Non-pigmented ciliary epithelial cell (primary cell): ENCODE measurements at places on chromosomes 2 and 18.

- DNase-seq = no peak
Observed at GRCh38 chr2:213087040-213087439, 64.4 kb downstream of the IKZF2 start.

GRCh38 chr2:231093933-231094332 lies 30.9 kb downstream of the HTR2B start:
- no peak for DNase-seq

- no peak for DNase-seq
Observed at GRCh38 chr2:169110916-169111315, 41.6 kb downstream of the DHRS9 start.

DNA sequence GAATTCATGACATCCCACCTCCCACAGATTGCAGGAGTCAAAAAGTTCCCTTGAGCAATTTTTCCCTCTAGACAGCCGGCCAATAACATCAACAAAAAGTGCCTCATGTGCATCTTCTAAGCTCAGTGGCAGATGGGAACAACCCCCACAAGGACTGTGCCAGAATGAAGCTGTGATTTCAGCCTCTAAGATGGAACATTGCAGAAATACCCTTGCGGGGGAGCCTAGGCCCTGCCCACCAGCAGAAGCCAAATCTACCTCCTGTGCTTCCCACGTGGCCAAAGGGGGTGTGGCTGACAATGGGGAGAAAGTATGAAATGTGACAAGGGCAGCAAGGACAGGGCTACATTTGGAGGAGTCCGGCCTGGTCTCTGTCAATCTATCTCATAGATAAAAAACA lies 482.3 kb downstream of the TGIF1 start:
- no peak for DNase-seq

- DNase-seq = no peak
Observed at GRCh38 chr2:206981739-206982340, 42.5 kb downstream of the CPO start.

GRCh38 chr2:84486441-84487115 lies 27.5 kb upstream of the SUCLG1 start:
- no peak for DNase-seq

DNA sequence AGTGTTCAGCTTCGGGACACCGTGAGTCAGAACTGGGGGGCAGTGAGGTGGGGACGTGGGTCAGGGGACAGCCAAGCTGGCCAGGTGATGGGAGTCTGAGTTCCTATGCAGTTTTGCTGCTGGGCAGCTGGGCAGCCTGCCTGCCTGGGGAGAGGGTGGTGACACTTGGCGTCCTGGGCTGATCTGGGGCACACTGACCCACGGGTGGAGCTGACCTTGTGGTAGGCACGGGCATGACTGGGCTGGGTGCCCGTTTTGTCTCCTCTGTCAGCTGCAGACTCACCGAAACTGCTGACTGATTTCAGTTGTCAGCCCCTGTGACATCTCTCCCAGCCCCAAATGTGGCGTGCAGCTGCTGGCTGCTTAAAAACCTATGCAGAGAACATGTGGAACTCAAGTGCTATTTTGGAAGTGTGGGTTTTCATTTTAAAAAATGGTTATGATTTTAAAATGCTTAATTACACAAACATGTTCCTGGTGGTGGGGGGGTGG lies 32.6 kb upstream of the E2F6 start:
- no peak for DNase-seq

- no peak for DNase-seq
Observed at GRCh38 chr2:172305066-172305465, 122.3 kb upstream of the ITGA6 start.

DNA sequence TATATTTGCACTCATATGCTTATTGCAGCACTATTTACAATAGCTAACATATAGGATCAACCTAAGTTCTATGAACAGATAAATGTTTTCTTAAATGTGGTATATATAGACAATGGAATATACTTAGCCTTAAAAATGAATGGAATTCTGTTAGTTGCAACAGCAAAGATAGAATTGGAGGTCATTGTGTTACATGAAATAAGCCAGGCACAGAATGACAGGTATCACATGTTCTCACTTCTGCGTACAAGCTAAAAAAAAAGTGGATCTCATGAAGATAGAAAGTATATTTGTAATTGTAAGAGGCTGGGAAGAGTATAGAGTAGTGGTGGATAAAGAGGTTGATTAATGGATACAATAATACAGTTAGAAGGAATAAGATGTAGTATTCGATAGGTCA lies 255.5 kb upstream of the SETBP1 start:
- no peak for DNase-seq

- no peak for DNase-seq
Observed at GRCh38 chr2:145156199-145156598, 636.3 kb upstream of the ZEB2 start.

DNA sequence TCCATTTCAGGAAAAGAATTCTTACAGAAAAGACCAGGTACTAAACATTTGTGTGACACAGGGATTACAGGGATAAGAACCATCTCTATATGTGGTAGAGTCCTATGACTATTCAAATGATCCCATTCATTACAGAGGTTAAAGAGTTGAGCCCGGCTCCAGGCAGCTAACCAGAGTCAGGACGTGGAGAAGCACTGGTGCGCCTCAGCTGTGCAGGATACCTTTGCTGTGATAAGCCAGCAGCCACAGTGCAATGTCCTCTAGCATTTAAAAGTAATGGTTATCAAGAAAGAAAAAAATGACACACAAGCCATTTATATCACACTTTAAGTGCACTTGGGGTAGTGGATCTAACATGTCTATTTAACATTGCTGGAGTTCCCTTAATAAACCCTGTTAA lies 17.3 kb downstream of the BUB1 start:
- no peak for DNase-seq

DNA sequence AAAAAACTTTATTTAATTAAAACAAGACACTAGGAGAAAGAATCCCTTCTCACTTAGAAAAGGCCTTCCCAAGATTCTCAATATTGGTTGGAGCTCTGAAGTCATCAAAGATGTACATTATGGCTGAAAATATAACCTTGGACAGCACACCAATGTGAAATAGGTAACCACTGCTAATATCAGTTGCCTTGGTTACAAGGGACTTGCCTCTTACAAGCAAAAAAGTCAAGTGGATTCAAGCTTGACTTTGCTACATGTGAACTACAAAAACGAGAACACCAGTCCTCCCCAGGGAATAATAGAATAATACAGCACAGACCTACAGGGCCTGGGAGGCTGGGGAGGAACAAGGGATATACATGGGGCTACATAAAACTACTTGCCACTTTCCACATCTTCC lies 46.1 kb downstream of the NABP1 start:
- DNase-seq = no peak

DNA sequence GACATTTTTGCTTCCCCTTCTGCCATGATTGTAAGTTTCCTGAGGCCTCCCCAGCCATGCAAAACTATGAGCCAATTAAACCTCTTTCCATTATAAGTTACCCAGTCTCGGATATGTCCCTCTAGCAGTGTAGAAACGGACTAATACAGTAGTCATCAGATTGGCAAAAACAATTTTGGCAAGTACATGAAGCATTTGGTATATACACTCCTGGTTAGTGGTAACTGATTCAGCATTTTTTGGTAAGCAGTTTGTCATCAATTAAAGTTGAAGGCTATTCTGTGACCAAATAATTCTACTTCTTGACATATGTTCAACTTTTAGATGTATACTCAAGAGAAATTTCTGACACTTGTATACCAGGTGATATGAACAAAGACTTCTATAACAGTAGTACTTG lies 190.5 kb upstream of the STON1 start:
- no peak for DNase-seq

DNA sequence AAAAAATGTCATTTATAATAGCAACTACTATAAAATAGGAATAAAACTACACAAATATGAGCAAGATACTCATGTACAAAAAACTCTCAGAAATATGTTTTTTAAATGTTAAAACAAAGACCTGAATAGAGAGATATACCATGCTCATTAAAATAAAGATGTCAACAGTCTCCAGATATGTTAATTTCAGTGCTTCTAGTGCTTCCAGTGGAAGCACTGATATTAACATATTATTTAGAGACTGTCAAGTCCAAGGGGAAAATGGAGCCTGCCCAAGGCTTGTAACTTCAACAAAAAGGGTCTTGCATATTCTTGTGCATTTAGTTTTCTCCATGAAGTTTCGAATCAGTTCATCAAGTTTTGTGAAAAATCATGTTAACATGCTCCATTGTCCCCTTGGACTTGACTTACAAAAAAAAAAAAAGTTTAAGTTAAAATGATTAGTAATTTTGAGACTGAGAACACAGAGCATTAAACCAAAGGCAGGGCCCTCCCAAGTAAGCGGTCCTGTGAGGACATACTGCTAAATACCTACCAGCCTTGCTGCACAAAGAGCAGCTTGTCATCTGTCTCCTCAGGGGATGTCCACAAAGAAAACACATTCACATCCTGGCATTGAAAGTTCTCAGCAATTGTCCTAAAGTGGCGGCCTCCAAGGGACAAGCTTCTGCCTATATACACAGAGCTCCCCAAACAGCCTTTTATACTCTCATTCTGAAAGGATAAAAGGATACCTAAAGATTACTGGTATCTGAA lies 501.9 kb upstream of the CHAC2 start:
- no peak for DNase-seq

DNA sequence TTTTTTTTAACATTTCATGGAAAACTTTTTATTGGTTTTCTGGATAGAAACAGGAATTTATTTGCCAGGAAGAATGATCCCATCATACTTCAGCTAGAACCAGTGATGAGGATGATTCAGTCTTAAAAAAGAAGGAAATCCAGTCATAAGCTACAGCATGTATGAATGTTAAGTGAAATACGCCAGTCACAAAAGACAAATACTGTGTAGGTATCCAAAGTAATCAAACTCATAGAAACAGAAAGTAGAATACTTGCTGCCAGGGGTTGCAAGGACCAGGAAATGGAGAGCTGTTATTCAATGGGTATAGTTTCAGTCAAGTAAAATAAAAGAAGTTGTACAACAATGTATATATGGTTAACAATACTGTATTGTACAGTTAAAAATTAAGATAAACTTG lies 21.3 kb downstream of the PSME4 start:
- no peak for DNase-seq

- DNase-seq = no peak
Observed at GRCh38 chr2:227724394-227725039, at the start of gene SCYGR6. SCYGR6 (minus strand) TSS chr2:227724757; CDS start chr2:227724757, 0 bp downstream.

- DNase-seq = peak; percentile 97
Observed at GRCh38 chr2:10935953-10936942, 24.5 kb downstream of the KCNF1 start.

- DNase-seq = no peak
Observed at GRCh38 chr2:201182650-201183364, at the start of gene CASP10. CASP10 (plus strand) TSS chr2:201183141; CDS start chr2:201185778, 2,637 bp downstream.
